ENCODE measurements at places on chromosomes 12 and 14. TPM values are rescaled to one million over a fixed set of nuclear protein-coding genes. Genes with fewer than 3 reads are reported as not detected.

The PMCH gene
- not detected for total RNA-seq

DNA sequence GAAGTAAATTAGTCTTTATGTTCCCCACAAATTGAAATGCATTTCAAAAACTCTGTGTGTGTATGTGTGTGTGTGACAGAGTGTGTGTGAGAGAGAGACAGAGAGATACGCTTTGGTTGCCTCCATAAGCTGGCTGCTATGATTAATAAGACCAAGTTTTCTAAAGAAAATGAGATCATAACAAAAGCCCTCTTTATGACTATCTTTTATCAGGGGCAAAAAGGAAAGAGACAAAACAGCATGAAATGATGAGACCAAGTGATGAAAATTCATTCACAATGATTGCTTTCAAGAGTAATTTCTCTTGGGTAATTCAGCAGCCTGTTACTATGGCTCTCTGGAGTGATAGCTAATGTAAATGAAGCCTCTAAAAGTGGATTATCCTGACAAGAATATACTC is 277.6 kb upstream of the PLEKHG7 start:
- no peak for DNase-seq
- no peaks in the 10 kb centered on the region for H3K27me3 ChIP-seq
- H3K27ac ChIP-seq, result no peak overlapping the region

- no peaks in the 10 kb centered on the region for H3K27me3 ChIP-seq
- no peaks in the 10 kb centered on the region for H3K4me1 ChIP-seq
- DNase-seq, result no peak
- H3K27ac ChIP-seq, result no peak overlapping the region
Measured at GRCh38 chr12:14655284-14655683, 41.1 kb downstream of the GUCY2C start.

DNA sequence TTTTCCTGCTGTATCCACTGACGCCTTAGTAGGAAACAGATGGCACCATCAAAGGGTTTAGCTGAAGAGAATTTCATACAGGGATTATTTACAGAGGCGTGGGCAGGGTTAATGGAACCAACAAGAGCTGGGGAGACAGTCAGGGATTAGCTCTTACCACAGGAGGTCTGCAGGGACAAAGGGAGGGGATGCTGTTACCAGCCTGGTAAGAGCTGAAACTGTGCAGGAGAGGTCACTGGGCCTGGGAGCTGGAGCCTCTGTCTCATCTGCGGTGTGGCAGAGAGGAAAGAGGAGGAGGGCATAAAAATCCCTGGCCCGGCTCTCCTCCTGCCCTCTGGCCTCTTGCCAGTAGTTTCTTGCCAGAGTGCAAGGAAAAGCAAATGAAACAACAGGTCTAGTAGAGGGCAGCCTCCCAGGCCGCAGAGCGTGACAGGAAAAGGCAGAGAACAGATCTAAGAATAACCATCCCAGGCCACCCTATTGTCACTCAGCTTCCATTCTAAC is 18.9 kb upstream of the POC1B start:
- peak overlapping the region; percentile 66 for H3K27ac ChIP-seq
- H3K36me3 ChIP-seq, result no peaks in the 10 kb centered on the region
- no peak overlapping the region for H3K4me3 ChIP-seq
- peak; percentile 56 for DNase-seq

The ZC2HC1C gene
- total RNA-seq, result 10.5 TPM

- no peaks in the 10 kb centered on the region for H3K27me3 ChIP-seq
- H3K4me1 ChIP-seq, result no peaks in the 10 kb centered on the region
- H3K36me3 ChIP-seq, result no peaks in the 10 kb centered on the region
- H3K4me3 ChIP-seq, result no peak overlapping the region
Measured at GRCh38 chr14:23877111-23877510, 76.5 kb upstream of the DHRS4 start.

DNA sequence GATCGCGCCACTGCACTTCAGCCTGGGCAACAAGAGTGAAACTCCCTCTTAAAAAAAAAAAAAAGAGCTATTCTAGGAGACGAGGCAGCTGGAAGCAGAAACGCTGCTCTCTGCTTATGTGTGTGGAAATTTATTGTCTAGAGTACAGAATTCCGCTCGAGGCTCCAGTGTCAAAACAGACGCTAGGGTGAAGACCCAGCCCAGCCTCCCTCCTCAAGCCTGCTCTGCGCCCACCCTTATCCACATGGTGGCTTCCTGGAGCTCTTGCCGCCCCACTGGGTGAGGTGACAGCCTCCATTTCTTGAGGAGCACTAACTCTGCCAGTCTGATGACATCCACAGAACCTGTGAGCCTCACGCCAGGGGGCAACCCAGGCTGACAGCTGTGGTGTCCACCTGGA is 49.5 kb upstream of the DLK1 start:
- peaks cover 87% of the 10 kb centered on the region for H3K27me3 ChIP-seq
- peak overlapping the region; percentile 81 for H3K27ac ChIP-seq
- H3K36me3 ChIP-seq, result no peaks in the 10 kb centered on the region
- peaks cover 51% of the 10 kb centered on the region for H3K4me1 ChIP-seq
- H3K4me3 ChIP-seq, result no peak overlapping the region

DNA sequence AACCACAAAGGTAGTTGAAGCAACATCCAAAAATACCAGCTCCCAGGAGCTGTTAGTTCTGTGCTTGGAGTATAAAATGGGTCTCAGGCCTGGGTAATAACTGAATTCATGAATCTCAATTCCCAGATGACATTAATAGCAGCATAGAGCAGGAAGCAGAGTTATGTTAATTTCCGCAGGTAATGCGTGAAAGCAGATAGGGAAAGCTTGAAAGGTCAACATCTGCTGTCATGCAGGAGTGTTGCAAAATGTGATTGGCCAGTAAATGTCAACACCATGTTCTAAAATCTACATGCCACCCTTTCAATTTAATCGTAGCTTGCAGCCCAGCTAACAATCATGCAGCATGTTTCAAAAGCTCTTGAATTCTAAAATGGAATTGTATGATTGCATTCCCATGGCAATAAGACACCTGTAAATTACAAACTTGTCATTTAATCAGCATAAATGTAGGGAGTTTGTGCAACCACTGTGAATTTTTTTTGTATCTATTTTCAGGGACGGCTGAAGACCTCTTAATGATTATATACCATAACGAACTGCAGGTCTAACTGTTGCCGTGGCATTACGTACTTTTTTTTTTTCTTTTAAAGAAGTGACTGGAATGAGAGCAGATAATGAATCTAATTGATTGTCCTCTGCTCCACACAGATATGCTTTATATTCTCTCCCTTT is 635.8 kb upstream of the FOXG1 start:
- DNase-seq, result no peak
- H3K36me3 ChIP-seq, result no peaks in the 10 kb centered on the region
- no peak overlapping the region for H3K27ac ChIP-seq
- H3K4me1 ChIP-seq, result no peaks in the 10 kb centered on the region
- H3K4me3 ChIP-seq, result no peak overlapping the region
